ENCODE measurements at places on chromosomes 7 and 10. TPM values are rescaled to one million over a fixed set of nuclear protein-coding genes. Genes with fewer than 3 reads are reported as not detected.
A peak's percentile ranks its signal among the peaks of the same experiment; 100 is the strongest.

The ATOH7 gene
- total RNA-seq = 0.39 TPM

The SAMD9L gene
- total RNA-seq = not detected

The EVX1 gene
- total RNA-seq = not detected

The MACC1 gene
- total RNA-seq = 17.1 TPM

The PLXNA4 gene
- 0.76 TPM for total RNA-seq

The NUTM2E gene
- 0.28 TPM for total RNA-seq

The PLAC9 gene
- 16.7 TPM for total RNA-seq

The PNLIPRP2 gene
- not detected for total RNA-seq

The CASTOR2 gene
- 47.8 TPM for total RNA-seq

GRCh38 chr7:36036590-36036989 lies 116.5 kb upstream of the EEPD1 start:
- no peak overlapping the region for H3K27ac ChIP-seq
- no peak for DNase-seq
- 0 out of 2 replicates have a peak, but pooled peaks cover 3% of the 10 kb centered on the region for H3K4me1 ChIP-seq
- no peak overlapping the region for H3K4me3 ChIP-seq
- no peaks in the 10 kb centered on the region for H3K27me3 ChIP-seq

DNA sequence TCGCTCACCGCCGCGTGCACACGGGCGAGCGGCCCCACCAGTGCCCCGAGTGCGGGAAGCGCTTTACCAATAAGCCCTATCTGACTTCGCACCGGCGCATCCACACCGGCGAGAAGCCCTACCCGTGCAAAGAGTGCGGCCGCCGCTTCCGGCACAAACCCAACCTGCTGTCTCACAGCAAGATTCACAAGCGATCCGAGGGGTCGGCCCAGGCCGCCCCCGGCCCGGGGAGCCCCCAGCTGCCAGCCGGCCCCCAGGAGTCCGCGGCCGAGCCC lies 3.3 kb downstream of the REPIN1 start:
- peaks cover 2% of the 10 kb centered on the region for H3K4me1 ChIP-seq
- H3K4me3 ChIP-seq = no peak overlapping the region
- no peaks in the 10 kb centered on the region for H3K27me3 ChIP-seq
- peaks cover 30% of the 10 kb centered on the region for H3K36me3 ChIP-seq

GRCh38 chr10:50526185-50526584 lies 97.6 kb downstream of the SGMS1 start:
- no peak overlapping the region for H3K4me3 ChIP-seq
- no peak for DNase-seq
- H3K4me1 ChIP-seq = peaks cover 14% of the 10 kb centered on the region
- H3K27me3 ChIP-seq = no peaks in the 10 kb centered on the region

DNA sequence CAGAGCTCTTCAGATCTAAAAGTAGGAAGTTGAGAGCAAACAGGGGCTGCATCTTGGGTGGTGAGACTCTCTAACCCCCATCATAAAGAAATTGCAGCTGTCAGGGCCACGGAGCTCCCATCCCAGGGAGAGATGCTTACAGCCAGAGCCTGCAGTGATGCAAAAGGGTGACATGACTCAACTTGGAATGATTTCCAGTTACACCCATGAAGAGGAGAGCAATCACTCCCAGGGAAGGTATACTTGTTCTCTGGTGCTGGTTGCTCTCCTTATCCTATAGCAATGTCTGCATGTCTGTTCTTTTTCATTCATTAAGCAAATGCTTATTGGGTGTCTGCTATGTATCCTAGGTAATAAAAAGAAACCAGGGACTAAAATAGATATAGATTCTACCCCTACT lies 228.0 kb downstream of the RAB11FIP2 start:
- H3K4me1 ChIP-seq = no peaks in the 10 kb centered on the region
- no peak for DNase-seq
- no peak overlapping the region for H3K4me3 ChIP-seq
- no peaks in the 10 kb centered on the region for H3K36me3 ChIP-seq

GRCh38 chr10:351770-352334 lies 216.6 kb downstream of the ZMYND11 start:
- H3K27ac ChIP-seq = no peak overlapping the region
- H3K4me1 ChIP-seq = no peaks in the 10 kb centered on the region
- no peaks in the 10 kb centered on the region for H3K36me3 ChIP-seq
- no peak for DNase-seq
- H3K4me3 ChIP-seq = no peak overlapping the region
- H3K27me3 ChIP-seq = no peaks in the 10 kb centered on the region

- no peak overlapping the region for H3K27ac ChIP-seq
- no peaks in the 10 kb centered on the region for H3K36me3 ChIP-seq
- H3K27me3 ChIP-seq = no peaks in the 10 kb centered on the region
- no peak for DNase-seq
Observed at GRCh38 chr7:108112683-108113082, 17.5 kb downstream of the LAMB4 start.

DNA sequence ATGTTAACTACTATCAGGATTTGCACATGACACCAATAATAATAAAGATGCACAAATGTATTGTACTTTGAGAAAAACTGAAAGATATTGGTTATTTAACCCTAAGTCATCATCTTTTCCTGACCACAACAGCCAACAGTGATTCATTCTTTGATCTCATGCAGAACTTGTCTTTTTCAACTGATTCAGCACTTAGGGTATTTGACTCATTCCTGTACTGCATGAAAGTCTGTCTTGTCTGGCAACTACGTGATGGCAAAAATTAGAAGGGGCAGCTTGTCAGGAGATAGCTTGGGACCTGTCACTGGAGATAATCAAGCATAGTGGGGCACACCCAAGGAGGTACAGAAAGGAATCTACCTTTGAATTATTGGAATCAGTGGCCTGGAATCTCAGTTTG lies 77.8 kb upstream of the LRRC17 start:
- no peaks in the 10 kb centered on the region for H3K36me3 ChIP-seq
- no peak overlapping the region for H3K4me3 ChIP-seq
- no peak overlapping the region for H3K27ac ChIP-seq

- peaks cover 6% of the 10 kb centered on the region for H3K4me1 ChIP-seq
- H3K27ac ChIP-seq = no peak overlapping the region
- H3K27me3 ChIP-seq = no peaks in the 10 kb centered on the region
- H3K36me3 ChIP-seq = no peaks in the 10 kb centered on the region
- DNase-seq = no peak
- no peak overlapping the region for H3K4me3 ChIP-seq
Observed at GRCh38 chr7:38929460-38930171, 20.6 kb upstream of the VPS41 start.

DNA sequence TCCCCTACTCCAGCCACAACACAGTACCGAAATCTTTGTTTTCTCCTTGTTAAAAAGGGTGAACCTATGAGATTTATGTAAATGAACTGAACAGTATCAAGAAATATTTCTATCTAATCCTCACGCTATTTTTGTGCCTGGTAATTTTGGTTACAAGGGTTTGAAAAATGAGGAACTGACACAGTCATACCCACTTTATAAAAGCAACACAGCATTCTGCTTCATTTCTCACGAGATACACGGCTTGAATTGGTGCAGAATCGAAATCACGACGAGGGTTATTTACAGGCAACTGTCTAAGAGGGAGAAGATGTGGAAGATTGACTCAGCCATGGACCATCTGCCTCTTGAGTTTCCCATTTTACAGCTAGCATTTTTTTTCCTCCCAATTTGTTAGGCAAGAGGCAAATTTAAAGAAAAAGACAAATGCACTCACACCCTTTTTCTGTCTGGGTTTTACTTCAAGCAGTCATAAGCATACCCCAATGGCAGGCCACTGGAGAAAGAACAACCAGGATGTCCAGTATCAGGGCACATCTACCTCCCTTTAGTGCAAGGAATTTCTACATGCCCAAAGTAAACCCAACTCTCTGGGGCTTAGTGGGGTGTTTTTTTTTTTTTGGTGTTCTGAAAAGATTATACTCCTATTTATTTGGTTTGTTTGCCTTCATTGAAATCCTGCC lies 108.1 kb downstream of the ITGB8 start:
- no peak for DNase-seq
- no peaks in the 10 kb centered on the region for H3K27me3 ChIP-seq
- no peaks in the 10 kb centered on the region for H3K36me3 ChIP-seq
- H3K4me3 ChIP-seq = no peak overlapping the region
- no peaks in the 10 kb centered on the region for H3K4me1 ChIP-seq

DNA sequence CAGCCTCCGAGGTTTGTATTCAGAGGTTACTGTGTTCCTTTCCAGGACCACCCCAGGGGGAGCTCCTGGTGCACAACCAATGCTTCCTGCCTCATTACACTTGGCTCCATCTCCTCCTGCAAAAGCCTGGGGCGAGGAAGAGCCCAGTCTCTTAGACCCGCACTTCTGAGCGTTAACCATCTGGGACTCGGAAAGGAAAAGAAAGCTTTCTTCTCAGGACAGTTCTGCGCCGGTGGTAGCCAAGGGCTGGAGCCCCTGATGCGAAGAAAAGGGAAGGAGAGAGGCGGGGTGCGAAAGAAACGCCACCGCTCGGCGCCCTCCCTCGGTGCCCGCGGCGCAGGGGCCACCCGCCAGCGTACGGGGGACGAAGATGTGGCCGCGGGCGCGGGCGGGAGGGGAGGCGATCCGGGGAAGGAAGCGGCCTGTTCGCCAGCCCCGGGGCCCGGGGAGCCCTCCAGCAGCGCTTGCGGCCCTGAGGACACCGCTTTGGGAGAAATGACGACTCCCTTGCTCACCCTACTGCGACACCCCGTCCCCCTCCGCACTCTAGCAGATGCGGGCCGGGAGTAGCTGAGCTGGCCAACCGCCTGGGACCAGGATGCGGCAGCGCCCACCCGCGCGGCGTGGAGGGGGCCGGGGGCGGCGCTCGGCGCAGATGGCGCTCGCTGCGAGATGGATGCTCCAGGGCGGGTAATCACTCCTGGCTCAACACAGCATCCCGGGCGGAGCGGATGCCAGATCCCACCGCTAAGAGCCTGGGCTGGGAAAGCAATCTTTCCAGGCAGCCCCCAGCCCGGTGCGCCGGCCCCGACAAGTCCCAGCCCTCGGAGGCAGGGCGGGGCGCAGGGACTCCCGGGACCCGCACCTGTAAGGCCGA lies 1.3 kb downstream of the NRCAM start:
- H3K4me3 ChIP-seq = peak overlapping the region; percentile 80
- H3K27me3 ChIP-seq = peaks cover 33% of the 10 kb centered on the region
- no peak overlapping the region for H3K27ac ChIP-seq
- no peaks in the 10 kb centered on the region for H3K36me3 ChIP-seq
- DNase-seq = no peak
- H3K4me1 ChIP-seq = 0 out of 2 replicates have a peak, but pooled peaks cover 1% of the 10 kb centered on the region

DNA sequence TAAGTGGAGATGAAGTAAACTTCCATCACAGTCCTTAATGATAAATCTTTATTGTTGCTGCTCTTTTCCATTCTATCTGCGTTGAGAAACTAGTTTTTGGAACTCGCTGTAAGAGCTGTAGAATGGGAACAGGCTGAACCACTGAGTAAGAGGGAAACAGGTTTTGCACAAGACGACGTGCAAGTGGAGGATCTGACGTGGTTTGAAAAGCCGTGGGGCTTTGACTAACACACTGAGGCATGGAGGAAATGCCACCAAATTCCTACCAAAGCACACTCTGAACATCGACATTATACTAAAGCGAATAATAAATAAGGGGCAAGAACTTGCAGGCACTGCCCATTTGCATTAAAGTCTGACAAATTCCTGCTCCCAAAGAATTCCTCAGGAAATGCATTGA lies 160.6 kb downstream of the KLF6 start:
- peaks cover 4% of the 10 kb centered on the region for H3K4me1 ChIP-seq
- no peaks in the 10 kb centered on the region for H3K27me3 ChIP-seq
- H3K36me3 ChIP-seq = no peaks in the 10 kb centered on the region

GRCh38 chr10:126063353-126063791 lies 167.0 kb downstream of the FANK1 start:
- H3K4me1 ChIP-seq = no peaks in the 10 kb centered on the region
- H3K27ac ChIP-seq = no peak overlapping the region
- DNase-seq = no peak
- no peaks in the 10 kb centered on the region for H3K36me3 ChIP-seq

DNA sequence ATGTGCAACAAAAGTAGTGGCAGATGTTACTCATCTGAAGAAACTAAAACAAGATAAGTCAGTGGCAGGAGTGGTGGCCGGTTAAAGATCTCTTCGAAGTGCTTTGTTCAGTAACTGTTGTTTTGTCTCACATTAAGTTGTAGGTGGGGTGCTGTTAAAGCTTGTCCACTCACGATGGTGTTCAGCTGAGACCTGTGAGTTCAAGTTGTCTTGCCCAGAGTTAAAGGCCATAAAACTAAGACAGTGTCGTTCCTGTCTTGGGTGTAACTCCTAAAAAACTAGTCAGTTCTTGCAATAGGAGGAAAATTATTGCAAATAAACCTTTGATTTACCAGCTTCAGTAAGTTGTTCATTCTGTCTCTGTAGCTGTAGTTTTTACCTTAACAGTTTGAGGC lies 857 bp upstream of the FOXP2 start:
- no peak for DNase-seq
- no peak overlapping the region for H3K4me3 ChIP-seq
- no peaks in the 10 kb centered on the region for H3K27me3 ChIP-seq
- H3K4me1 ChIP-seq = no peaks in the 10 kb centered on the region
- H3K36me3 ChIP-seq = no peaks in the 10 kb centered on the region

DNA sequence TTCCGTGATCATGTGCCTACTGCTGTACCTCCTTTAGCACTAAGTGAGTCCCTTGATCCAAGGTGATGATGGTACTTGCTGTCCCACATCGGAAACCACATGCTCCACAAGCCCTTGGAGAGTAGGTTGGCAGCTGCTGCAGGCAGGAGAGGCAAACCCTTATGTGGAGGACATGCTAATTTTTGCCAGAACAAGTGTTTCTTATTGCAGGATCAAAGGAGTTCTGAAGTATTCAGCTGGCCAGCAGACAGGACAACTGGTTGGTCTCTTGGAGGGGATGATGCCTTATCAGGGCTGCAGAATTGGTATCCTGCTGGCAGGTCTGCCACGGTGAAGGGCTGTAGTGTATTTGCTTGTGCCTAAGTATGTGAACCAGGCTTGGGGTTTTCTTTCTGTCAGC lies 36.8 kb downstream of the NACAD start:
- H3K4me3 ChIP-seq = no peak overlapping the region
- no peak overlapping the region for H3K27ac ChIP-seq
- H3K36me3 ChIP-seq = peaks cover 3% of the 10 kb centered on the region
- no peaks in the 10 kb centered on the region for H3K4me1 ChIP-seq

DNA sequence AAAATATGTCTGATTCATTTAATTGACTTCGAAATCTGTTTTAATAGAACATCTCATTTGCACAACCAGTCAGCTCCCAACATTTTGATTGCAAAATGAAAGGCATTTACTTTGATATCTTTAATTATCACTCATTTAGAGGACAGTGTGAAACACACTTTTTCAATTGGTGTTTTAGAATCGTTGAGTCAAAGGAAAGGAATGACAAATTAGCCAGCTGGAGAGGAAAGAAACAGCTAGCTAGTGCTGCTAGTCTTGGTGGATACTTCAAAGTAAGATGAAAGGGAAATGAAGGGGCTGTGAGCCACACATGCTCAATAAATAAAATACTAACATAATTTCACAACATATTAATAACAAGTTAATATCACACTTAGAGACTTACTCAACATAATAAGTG lies 570.2 kb downstream of the PHTF2 start:
- no peak overlapping the region for H3K4me3 ChIP-seq
- H3K27me3 ChIP-seq = no peaks in the 10 kb centered on the region
- no peaks in the 10 kb centered on the region for H3K4me1 ChIP-seq

- H3K27ac ChIP-seq = no peak overlapping the region
- H3K4me1 ChIP-seq = no peaks in the 10 kb centered on the region
- DNase-seq = no peak
- no peaks in the 10 kb centered on the region for H3K36me3 ChIP-seq
- H3K4me3 ChIP-seq = no peak overlapping the region
Observed at GRCh38 chr10:132834891-132835847, 49.2 kb upstream of the NKX6-2 start.
